ENCODE measurements at places on chromosomes 16 and 17. TPM values are rescaled to one million over a fixed set of nuclear protein-coding genes. Genes with fewer than 3 reads are reported as not detected.

Gene CA7
- total RNA-seq: not detected

Gene PIK3R6
- total RNA-seq: not detected

Gene TUFM
- total RNA-seq: 285 TPM

Gene CIITA
- total RNA-seq: not detected

Gene KRTAP16-1
- total RNA-seq: not detected

Gene PIGL
- total RNA-seq: 18.1 TPM

Gene CLDN6
- total RNA-seq: 0.74 TPM

Gene HNF1B
- 27.4 TPM for total RNA-seq

Gene ATF7IP2
- total RNA-seq: 12.4 TPM

Gene RCVRN
- total RNA-seq: not detected

Gene MYO1C
- 135 TPM for total RNA-seq

Gene RND2
- 0.13 TPM for total RNA-seq

Gene UTS2R
- total RNA-seq: not detected
